ENCODE measurements at places on chromosomes 3 and 15. TPM values are rescaled to one million over a fixed set of nuclear protein-coding genes. Genes with fewer than 3 reads are reported as not detected.

Gene TNK2
- total RNA-seq = 47.6 TPM

DNA sequence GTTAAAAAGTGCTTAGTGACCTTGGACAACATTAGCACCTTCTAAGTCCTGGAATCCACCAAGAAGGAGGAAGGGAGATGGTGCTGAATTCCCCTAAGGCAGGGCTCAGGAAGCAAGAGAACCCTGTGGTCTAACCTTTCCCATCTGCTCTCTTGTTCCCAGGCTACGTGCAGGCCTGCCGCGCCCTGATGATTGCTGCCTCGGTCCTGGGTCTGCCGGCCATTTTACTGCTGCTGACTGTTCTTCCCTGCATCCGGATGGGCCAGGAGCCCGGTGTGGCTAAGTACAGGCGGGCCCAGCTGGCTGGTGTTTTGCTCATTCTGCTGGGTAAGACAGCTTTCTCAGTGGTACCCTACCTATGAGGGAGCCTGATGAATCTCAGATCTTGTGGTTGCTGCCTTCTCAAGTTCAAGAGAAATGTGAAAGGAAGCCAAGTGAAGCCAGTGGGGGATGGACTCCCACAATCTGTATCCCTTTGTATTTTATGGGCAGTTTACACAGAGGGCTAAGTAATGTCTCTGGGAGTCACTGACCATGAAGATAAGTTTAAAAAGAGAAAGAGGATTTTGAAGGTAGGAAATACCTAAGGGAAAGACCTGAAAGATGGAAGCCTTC lies 4.4 kb downstream of the CLDN11 start:
- no peak for DNase-seq

DNA sequence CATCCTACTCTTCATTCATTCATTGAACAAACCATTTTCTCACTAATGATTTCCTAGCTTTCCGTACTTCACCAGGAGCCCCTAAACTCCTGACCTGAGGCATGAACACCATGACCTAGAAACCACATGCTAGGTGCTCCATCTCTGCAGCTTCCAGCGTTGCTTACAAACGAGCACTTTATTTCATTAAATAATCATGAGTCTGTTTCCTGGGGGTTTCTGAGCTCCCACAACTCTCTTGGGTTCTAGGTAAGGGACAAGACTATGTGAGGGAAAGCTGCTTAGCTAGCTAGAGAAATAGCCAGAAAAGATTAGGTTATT lies 1.3 kb downstream of the MAP2K1 start:
- no peak for DNase-seq

DNA sequence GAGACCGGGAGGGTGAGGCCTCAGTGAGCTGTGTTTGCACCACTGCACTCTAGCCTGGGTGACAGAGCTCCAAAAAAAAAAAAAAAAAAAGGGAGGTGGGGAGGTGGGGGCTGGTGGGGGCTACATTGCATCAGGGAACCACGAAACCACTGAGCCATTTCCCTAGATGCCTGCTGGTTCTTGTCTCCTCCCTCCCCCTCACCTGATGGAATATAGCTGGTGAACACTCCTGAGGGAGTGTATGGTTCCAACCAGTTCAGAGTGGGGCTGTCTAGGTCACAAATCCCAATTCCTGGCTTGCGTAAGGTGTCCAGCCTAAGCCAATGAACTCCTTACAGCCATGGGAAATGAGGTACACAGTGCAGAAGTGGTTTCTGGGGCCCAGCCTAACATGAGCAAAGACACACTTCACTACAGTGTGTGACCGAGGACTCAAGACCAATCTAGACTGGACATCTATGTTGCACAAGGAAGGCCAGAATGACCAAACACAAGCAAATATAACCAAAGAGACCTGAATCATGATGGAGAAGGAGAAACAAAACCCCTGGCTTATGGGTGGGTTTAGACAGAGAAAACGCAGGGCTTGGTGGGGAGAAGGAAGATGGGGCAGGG lies 39.1 kb upstream of the OSBPL11 start:
- no peak for DNase-seq

DNA sequence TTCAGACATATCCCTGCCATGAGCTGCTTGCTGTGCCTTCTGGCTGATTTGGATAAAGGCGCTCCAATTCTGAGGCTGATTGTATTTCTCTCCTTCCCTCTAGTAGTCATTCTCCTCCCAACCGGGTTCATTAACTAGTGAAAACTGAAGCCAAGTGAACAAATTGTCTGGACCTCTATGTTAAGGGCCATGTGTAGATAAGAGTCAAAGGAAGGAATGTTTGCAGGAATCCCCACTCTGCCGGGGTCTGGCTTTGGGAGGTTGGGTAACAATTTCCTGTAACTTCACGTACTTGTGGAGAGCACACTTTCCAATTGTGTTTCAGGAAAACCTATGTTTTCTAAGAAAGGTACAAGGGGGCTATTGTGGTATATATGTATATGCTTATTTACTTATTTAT lies 38.2 kb upstream of the SUCLG2 start:
- no peak for DNase-seq

- DNase-seq = no peak
Measured at GRCh38 chr3:120798346-120798745, 55.8 kb downstream of the GTF2E1 start.

DNA sequence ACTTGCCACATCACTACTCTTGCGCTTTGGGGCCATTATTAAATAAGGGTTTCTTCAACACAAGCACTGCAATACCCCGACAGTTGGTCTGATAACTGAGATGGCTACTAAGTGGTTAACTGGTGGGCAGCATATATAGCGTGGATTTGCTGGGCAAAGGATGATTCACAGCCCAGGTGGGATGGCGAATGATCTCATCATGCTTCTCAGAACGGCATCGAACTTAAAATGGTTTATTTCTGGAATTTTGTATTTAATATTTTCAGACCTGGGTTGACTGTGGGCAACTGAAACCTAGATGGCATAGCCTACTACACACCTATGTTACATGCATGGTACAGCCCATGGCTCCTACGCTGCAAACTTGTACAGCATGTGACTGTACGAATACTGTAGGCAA lies 26.8 kb upstream of the TKT start:
- no peak for DNase-seq

Gene MTFMT
- 13.9 TPM for total RNA-seq

DNA sequence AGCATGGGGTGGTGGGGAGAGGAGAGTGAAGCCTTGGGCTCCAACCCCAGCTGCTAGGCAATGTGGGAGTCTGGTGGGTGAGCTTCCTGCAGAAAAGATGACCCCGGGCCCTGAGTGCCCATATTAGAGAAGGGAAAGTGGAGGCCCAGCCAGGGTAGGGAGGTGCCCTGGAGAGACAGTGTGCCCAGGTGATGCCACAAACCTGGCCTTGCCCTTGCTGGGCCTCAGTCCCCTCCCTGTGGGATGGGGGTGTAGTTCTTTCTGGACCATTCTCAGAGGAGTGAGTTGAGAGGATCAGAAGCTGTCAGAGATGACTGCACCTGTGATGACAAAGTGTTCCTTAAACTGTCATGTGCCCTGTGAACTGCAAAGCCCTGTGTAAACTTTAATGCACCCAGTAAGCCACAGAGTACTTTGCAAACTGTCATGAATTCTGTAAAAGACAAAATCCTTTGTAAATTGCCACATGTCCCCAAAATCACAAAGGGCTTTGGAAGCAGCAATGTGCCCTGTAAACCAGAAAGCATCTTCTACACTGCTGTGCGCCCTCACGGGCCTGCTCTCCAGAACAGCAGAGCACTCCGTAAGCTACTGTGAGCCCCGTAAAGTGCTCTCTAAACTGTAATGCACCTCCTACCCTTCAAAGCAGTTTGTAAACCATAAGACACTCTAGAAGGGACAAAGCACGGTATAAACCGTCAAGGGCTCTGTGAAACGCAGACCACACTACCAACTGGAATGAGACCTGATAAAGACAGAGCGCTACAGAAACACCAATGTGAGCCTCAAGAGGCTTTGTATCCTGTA lies 51.3 kb upstream of the FGD5 start:
- no peak for DNase-seq

DNA sequence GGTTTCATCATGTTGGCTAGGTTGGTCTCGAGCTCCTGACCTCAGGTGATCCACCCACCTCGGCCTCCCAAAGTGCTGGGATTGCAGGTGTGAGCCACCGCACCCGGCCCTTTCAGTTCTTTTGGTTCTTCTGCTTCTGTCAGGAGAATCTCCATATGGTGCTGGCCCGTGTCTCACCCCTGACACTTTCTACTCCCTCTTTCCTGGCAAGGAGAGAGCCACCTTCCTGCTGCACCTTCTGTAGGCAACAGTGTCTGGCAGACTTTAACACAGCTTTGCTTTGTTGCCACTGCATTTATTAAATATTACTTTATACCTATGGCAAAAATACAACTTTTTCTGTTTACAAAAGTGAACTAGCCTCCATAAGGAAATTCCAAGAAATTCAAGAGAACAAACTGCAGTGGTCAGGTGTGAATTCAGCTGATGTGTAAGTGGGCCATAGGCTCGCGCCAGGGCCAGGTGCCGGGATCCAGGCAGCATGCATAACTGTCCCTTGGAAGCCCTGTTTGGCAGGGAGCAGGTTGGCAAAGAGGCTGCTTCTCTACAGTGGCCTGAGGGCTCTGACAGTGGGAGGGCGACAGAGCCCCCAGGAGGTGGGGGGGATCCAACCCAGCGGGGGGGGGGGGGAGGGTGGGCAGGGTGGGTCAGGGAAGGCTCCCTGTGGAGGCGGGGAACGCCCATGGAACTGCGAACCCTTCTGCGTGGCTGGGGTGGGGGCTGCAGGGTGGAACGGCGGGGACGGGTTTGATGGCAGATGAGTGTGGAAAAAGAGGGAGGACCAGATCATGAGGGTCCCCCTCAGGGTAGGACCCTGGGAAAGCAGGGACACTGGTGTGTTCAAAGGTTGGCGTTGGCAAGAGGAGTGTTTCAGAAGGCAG lies 21.1 kb downstream of the CTSH start:
- DNase-seq = no peak

GRCh38 chr3:59764171-59764570 lies 714.3 kb upstream of the CFAP20DC start:
- DNase-seq = no peak

Gene MUC13
- not detected for total RNA-seq

DNA sequence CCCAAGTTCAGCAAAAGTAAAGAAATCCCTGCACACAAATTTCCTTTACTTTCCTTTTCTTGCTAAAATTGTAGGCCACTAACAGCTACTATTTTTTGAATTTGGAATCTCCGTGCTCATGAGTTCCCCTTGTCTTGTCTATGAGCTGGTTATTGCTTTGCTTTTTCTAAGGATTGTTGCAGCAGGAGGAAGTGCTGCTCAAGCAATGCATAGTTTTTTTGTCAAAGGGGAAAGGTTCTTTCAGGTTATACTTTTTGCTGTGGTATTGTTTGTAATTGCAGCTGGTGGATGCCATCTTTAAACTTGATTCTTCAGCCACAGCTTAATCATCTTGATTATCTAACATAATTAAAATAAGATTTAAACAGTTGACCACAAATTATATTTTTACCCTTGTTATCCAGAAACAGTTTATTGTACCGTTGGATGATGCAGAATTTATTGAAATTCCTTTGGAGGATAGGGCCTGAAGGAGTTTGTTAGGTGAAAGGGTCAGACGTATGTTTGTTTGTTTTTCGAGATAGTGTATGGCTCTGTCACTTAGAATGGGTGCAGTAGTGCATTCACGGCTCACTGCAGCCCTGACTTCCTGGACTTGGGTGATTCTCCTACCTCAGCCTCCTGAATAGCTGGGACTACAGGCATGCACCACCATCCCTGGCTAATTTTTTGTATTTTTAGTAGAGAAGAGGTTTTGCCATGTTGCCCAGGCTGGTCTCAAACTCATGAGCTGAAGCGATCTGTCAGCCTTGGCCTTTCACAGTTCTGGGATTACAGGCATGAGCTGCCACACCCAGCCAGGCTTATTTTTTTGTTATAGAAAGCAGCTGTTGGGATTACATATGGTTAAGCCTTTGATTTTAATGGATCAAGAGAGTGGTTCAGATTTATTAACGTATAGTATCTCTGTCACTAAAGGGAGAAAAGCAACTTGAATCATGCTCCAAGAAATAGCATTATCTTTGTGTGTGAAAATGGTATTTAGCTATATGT lies 11.7 kb downstream of the MGA start:
- no peak for DNase-seq

GRCh38 chr3:135056084-135056730 lies 261.1 kb downstream of the EPHB1 start:
- DNase-seq = no peak

DNA sequence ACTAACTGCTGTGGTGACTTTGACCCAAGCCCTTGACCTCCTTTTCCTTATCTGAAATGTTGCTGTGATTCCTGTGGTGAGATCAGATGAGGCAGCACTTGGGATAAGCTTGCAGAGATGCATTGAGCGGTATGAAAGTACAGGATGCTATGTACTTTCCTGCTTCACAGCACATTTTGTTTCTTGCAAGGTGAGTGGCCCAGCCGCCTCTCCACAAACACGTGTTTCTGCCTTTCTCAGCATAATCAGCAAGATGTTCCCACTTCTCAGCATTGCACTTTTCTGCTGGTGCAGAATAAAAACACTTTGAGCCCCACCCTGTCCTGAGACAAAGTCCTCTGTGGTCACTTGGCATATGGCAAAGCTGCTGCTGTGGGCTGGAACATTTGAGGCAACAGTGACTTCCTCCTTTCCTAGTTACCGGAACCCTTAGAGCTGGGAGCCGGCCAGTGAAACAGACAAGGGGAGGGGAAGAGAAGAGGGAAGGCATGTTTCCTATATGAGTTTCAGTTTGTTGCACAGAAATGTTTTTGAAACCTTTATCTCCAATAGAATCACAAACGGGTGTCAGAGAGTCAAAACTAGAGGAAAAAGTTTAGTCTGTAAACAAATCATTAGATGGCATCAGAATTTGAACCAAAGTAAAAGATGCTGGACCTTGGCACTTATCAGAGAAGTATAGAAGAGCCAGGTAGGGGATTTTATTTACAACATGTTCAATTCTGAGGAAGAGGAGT lies 5.0 kb downstream of the NUDT16 start:
- peak; percentile 78 for DNase-seq

DNA sequence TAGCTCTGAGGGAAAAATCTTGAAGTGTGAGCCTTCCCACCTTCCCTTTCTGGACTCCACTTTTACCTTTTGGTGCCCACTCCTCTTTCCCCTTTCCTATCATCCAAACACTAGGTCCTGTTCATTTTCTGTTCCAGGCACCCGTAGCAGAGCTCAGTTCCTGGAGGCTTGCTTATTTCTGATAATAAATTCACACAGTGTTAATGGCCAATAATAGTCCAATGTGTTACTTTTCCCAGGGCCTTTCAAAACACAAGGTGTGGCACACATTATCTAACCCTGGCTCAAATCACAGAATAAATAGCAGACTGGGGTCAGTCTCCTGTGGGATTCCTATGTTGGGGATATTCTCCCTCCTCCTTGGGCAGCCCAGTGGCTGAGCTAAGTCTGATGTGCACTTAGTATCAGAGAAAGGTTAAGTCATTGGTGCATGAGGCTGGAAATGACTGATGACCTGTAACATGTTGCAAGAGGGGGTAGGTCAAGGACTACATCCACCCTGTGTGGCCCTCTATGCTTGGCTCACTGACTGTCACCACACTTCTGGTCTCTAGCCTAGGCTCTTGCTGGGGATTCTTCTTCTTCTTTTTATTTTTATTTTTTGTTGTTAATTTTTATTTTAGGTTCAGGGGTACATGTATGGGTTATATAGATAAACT lies 43.7 kb upstream of the ROPN1 start:
- DNase-seq = no peak

Gene PLSCR4
- 27.9 TPM for total RNA-seq

Data from left cardiac atrium (tissue), 4 donors.